ENCODE measurements at places on chromosomes 12 and 14.
A peak's percentile ranks its signal among the peaks of the same experiment; 100 is the strongest.

GRCh38 chr14:45267071-45267470 is 14.1 kb upstream of the MIS18BP1 start:
- DNase-seq = no peak

- DNase-seq = no peak
Measured at GRCh38 chr12:70007687-70008086, 182.7 kb downstream of the MYRFL start.

- no peak for DNase-seq
Measured at GRCh38 chr14:22646570-22647254, 2.6 kb upstream of the OR6J1 start.

- DNase-seq = no peak
Measured at GRCh38 chr12:65825183-65825506, 862 bp downstream of the HMGA2 start.

- DNase-seq = no peak
Measured at GRCh38 chr12:43861015-43861839, 25.3 kb downstream of the TMEM117 start.

DNA sequence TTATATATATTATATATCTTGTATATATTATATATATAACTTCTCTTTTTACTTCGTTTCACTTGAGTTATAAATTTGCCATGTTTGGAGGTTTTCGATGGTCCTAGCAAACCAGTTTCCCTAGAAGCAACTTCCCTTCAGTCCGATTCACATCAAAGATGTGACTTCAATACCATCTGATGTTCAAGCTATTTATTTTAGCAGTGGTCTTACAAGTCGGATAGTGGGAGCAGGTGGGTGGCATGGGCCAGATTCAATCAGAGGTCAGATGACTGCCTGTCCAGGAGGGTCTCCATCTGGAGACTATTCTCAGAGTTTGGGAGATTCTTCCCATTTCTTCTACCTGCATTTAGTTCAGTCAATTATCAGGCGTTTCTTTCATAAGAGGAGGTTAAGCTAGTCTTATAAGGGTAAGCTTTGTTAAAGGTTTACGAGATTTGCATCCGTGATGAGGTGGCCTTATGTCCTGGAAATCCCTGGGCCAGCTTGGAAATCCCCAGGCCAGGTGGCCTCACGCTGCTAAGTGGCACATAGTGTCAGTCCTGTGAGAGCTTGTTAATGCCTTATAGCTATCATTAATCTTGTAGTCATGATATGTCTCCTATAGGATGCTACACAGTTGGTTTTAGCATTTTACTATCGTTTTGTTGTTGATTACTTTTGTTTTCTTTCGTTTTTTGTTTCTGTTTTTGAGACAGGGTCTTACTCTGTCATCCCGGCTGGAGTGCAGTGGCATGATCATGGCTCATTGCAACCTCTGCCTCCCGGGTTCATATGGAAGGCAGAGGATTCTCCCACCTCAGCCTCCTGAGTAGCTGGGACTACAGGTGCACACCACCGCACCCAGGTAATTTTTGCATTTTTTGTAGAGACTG is 145.8 kb downstream of the BICD1 start:
- no peak for DNase-seq

- DNase-seq = peak; percentile 15
Measured at GRCh38 chr14:91714805-91715204, 17.1 kb downstream of the CATSPERB start.

DNA sequence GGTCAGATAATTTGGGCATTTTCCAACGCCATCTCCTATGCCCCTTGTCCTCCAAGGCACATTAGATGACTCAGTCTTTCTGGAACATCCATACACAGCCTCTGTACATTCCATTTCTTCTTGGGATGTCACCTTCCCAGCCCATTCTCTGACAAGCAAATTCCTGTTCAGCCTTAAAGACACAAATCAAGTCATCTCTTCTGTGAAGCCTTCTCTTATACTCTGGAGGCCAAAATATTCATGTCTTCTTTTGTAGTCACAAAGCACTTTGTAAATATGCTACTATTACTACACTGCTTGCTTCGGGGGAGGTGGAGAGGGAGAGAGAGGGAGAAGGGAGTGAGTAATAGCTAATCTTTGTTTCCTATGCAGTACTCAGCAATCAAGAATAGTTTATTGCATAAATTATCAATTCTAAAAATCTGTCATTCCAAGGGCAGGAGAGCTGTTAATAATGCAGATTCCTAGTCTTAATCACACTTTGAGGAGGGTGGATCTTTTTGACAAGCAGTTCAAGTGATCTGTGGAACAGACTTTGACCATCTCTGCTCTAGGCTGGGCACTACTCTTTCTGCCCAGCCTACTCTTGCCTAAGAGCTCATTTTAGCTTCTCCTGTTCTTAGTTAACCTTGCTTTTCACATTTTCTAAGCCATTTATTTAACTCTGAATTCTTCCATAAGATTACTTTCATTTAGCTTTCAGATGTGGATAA is 27.9 kb downstream of the KCNMB4 start:
- DNase-seq = no peak

- DNase-seq = no peak
Measured at GRCh38 chr14:33805593-33805992, 145.3 kb downstream of the EGLN3 start.

- no peak for DNase-seq
Measured at GRCh38 chr12:132071830-132072384, 72.2 kb downstream of the DDX51 start.

DNA sequence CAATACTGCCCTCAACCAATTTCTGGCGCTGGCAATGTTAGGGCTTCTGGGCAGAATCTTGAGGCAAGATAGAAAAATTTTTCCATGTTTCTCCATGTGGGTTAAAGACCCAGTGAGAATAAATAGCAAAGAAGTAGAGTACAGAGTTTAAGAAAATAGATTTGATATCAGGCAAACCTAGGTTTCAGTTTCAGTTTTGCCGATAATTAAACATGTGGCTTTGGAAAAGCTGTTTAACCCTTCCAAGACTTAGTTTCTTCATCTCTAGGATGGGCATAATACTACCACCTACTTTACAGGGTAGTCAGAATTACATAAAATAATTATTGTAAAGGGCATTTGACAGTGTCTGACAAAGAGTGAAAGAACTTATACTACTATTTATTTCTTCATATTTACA is 360.4 kb downstream of the PCNX1 start:
- DNase-seq = no peak

GRCh38 chr14:24339284-24340151 is at the start of gene RIPK3:
Gene RIPK3, minus strand, starts transcription at chr14:24339991. Its CDS starts 165 bp downstream, at chr14:24339826.
- DNase-seq = peak; percentile 80

DNA sequence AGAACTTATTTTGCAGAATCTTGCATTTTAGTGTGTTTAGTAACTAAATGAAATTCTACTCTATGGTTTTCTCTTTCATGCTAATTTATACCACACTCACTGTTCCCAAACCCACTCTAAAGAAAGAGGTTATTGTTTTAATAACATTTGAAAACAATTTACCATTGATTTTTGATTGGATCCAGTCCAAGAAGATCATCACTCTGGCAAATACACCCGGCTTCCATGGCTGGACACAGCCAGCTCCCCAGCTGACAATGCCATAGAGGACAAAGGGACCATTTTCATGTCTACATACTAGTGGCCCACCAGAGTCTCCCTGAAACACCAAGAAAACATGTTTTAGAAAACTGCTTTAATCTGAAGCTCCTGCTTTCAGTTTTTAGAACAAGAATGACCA is 42.4 kb downstream of the OVCH1 start:
- DNase-seq = no peak

DNA sequence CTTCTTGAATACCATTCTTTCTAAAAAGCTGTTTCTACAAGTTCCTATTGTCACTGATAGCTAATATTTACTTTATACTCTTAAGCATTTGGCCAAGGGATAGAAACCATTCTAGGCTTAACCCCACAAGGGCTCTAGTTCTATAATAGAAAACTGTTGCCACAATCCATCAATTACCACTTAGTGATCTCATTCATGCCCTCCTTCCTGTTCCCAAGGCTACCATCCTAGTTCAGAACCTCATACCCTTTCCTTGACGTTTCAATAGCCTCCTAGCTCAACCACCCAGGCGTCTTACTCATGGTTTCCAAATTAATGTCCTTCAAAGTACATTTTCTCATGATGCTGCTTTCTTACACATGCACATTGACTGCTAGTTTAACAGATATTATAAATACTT is 493.5 kb downstream of the NAV3 start:
- no peak for DNase-seq

Measured in activated CD4-positive, alpha-beta T cell treated with anti-CD3 and anti-CD28 coated beads, Interleukin-2, amount 50 U/mL, for 48 hours (primary cell).